NCI-H460 (cell line): ENCODE measurements at places on chromosomes 5 and 9.

- no peak for DNase-seq
These were observed 33.8 kb downstream of the PDCD1LG2 start for GRCh38 chr9:5543875-5544702.

- DNase-seq: no peak
These were observed 420.8 kb downstream of the CHSY3 start for GRCh38 chr5:130324953-130325671.

- no peak for DNase-seq
These were observed 170.2 kb downstream of the MAPKAP1 start for GRCh38 chr9:125536776-125537175.

GRCh38 chr9:76162086-76162730 lies 232.0 kb downstream of the RFK start:
- DNase-seq: no peak

DNA sequence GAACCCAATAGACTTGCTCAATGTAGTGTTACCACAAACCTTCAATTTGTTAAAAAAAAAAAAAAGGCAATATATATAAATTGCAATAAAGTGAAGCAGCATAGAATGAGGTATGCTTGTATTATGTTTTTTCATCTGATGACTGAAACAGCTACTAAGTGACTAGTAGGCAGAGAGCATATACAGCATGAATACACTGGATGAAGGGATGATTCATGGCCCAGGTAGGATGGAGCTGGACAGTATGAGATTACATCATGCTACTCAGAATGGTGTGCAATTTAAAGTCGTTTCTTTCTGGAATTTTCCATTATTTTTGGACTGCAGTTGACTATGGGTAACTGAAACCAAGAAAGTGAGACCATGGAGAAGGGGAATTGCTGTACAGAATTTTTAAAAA lies 161.2 kb downstream of the GNA14 start:
- DNase-seq: no peak

- DNase-seq: no peak
These were observed 253.7 kb downstream of the SPOCK1 start for GRCh38 chr5:137245438-137245837.
